Neural progenitor cell (in vitro differentiated cells): ENCODE measurements at places on chromosomes 7 and 10. TPM values are rescaled to one million over a fixed set of nuclear protein-coding genes. Genes with fewer than 3 reads are reported as not detected.

DNA sequence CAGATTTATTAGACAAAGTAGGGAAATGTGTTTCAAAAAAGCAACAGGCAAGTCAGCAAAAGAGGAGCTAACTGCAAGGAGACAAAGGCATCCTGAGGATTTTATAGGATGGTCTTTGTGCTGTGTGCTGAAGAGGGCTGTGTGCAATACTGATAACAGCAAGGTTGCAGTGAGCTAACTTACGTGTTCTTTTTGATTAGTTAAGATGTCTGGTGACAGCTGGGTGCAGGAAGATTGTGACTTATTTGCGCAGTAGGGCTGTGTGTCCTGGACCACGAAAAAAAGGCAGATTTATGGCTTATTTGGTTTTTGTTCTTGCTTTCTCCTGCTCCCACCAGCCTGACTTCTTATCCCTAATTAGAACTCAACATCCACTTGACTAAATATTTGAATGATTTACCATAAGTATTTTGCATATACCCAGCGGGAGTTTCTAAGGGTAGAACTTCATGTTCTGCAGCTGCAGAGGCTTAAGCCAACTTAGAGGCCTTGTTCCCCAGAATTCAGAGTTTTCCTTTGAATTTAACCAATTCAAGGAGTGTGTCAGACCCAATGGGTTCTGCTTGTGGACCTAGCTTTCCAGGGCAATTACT lies 119.0 kb downstream of the ANKRD26 start:
- H3K36me3 ChIP-seq = no peaks in the 10 kb centered on the region
- H3K4me1 ChIP-seq = peaks cover 5% of the 10 kb centered on the region

GRCh38 chr7:113093561-113093960 lies 6.9 kb upstream of the GPR85 start:
- no peak overlapping the region for H3K4me3 ChIP-seq
- no peak for DNase-seq
- no peaks in the 10 kb centered on the region for H3K36me3 ChIP-seq
- no peaks in the 10 kb centered on the region for H3K4me1 ChIP-seq
- H3K27ac ChIP-seq = no peak overlapping the region
- H3K27me3 ChIP-seq = peaks cover 51% of the 10 kb centered on the region

Gene RAPGEF5
- total RNA-seq = 4.6 and 5.7 TPM in 2 replicates

DNA sequence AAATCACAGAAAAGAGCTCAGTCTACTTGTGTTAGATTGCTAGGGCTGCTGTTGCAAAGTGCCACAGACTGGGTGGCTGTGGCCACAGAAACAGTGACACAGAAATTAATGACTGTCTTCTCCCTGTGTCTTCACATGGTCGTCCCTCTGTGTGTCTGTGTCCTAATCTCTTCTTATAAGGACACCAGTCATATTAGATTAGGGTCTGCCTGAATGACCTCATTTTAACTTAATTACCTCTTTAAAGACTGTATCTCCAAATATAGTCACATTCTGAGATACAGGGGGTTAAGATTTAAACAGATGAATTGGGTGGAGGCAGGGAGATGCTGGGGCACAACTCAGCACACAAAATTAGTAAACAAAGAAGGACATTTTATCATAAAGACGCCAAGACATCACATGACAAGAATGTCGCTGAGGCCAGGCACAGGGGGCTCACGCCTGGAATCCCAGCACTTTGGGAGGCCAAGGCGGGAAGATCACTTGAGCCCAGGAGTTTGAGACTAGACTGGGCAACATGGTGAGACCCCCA lies 23.3 kb upstream of the PARD3 start:
- no peak for DNase-seq

Gene SSMEM1
- not detected in 2 replicates for total RNA-seq

DNA sequence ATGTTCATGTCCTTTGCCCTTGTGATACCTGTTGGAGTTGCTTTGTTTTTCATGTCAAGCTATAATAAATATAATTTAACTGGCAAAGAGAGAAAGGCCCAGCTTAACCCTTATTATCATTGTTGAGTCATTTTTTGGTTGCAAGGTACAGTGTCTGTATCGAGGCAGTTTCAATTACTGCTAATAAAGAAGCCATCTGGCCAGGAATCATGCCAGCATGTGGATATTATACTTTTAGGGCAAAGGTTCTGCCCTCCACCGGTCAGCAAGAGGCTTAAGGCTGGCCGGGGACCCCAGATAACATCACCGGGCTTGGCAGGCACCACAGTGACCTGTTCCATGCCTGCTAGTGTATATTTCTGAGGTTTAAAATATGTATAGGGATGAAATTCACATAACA lies 9.0 kb upstream of the CYP3A4 start:
- no peaks in the 10 kb centered on the region for H3K27me3 ChIP-seq
- DNase-seq = no peak
- H3K4me1 ChIP-seq = no peaks in the 10 kb centered on the region
- no peak overlapping the region for H3K27ac ChIP-seq
- no peaks in the 10 kb centered on the region for H3K36me3 ChIP-seq

DNA sequence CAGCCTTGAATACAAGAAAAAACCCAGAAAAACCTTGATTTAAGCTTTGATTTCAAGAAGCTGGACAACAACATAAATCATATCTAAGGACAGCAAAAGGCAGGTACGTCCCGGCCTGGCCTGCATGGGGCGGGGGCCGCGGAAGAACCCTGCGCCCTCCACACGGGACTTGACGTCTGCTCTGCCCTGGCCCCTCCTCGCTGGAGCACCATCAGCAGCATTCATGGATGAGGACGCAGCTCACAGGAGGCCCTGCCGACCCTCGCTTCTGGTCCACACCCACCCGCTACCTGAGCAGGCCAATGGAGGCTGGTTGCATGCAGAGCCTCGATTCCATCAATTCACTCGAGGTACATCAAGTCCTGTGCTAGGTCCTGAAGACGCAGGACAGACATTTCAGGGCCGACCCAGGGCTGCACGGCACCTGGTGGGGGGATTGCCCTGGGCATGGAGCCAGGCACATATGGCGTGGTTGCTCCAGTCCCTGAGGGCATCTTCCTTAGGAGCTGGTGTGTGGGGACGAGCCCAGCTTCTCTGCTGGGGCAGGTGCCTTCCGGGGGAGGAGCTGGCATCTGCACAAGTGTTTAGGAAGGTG lies 63.1 kb upstream of the NKX6-2 start:
- no peak for DNase-seq
- H3K4me3 ChIP-seq = no peak overlapping the region
- H3K27me3 ChIP-seq = no peaks in the 10 kb centered on the region
- H3K4me1 ChIP-seq = no peaks in the 10 kb centered on the region

- H3K4me1 ChIP-seq = peaks cover 33% of the 10 kb centered on the region
- H3K36me3 ChIP-seq = no peaks in the 10 kb centered on the region
- no peaks in the 10 kb centered on the region for H3K27me3 ChIP-seq
- DNase-seq = no peak
- H3K27ac ChIP-seq = no peak overlapping the region
Measured at GRCh38 chr7:47737601-47738000, 155.7 kb upstream of the TNS3 start.

- no peaks in the 10 kb centered on the region for H3K4me1 ChIP-seq
- H3K36me3 ChIP-seq = no peaks in the 10 kb centered on the region
- peak; percentile 17 for DNase-seq
- no peak overlapping the region for H3K27ac ChIP-seq
- H3K27me3 ChIP-seq = no peaks in the 10 kb centered on the region
- no peak overlapping the region for H3K4me3 ChIP-seq
Measured at GRCh38 chr7:16561943-16562342, 35.3 kb downstream of the LRRC72 start.

Gene IFRD1
- 82.2 and 110 TPM in 2 replicates for total RNA-seq

GRCh38 chr10:110508806-110509544 lies 11.3 kb downstream of the DUSP5 start:
- DNase-seq = no peak
- H3K27ac ChIP-seq = no peak overlapping the region
- H3K4me1 ChIP-seq = peaks cover 11% of the 10 kb centered on the region
- no peaks in the 10 kb centered on the region for H3K27me3 ChIP-seq
- no peak overlapping the region for H3K4me3 ChIP-seq
- H3K36me3 ChIP-seq = no peaks in the 10 kb centered on the region

Gene FFAR4
- total RNA-seq = 0.04 and 0.06 TPM in 2 replicates

GRCh38 chr10:64813391-64813790 lies 1292.2 kb downstream of the REEP3 start:
- no peak for DNase-seq
- H3K4me1 ChIP-seq = no peaks in the 10 kb centered on the region
- H3K36me3 ChIP-seq = no peaks in the 10 kb centered on the region
- no peak overlapping the region for H3K4me3 ChIP-seq
- H3K27me3 ChIP-seq = no peaks in the 10 kb centered on the region
